LNCaP clone FGC (cell line): ENCODE measurements at places on chromosomes 4 and X.

GRCh38 chr4:16757080-16757521, 141.3 kb downstream of the LDB2 start:
- no peak for DNase-seq

GRCh38 chr4:163063891-163064290, 102.8 kb downstream of the NAF1 start:
- no peak for DNase-seq

GRCh38 chr4:39641451-39641850, 2.8 kb upstream of the SMIM14 start:
- DNase-seq, result no peak

DNA sequence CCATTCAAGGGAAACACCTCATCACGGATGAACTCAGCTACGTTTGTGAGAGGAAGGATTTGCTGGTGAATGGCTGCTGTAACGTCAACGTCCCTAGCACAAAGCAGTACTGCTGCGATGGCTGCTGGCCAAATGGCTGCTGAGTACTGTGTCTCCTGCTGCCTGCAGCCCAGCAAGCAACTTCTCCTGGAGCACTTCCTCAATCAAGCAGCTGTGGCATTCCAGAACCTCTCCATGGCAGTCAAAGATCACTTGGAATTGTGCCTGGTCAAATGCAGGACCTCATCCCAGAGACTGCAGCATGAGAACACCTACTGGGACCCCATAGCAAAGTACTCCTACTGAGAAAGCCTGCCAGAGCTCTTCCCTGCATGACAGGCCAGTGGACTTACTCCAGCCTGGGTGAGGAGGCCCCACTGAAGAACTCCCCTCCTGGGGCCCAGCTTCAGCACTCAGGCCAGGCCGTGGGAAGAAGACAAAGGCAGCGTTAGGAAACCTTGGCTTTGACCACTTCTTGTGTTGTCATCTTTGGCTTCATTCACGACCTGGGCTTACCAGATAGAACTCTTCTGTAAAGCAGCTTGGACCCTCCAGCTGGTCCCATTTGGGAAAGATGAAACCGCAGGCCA, 244.3 kb downstream of the RBMX2 start:
- no peak for DNase-seq

DNA sequence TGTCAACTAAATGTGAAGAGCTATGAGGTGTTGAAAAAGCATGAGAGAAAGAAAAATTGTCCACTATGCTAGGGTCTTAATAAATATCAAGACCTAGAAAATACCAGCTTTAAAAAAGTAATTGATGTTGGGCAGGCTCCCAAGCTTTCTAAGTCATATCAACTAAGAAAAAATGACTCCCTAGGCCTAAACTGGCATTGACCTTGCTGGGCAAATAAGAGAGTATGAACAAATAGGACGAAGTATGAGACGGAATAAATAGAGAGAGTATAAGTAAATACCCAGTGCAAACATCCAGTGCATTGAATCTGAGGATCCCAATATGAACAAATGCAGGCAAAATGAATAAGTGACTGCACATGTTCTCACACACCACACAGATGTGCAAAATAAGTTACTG, 3.2 kb downstream of the KDR start:
- peak; percentile 90 for DNase-seq

DNA sequence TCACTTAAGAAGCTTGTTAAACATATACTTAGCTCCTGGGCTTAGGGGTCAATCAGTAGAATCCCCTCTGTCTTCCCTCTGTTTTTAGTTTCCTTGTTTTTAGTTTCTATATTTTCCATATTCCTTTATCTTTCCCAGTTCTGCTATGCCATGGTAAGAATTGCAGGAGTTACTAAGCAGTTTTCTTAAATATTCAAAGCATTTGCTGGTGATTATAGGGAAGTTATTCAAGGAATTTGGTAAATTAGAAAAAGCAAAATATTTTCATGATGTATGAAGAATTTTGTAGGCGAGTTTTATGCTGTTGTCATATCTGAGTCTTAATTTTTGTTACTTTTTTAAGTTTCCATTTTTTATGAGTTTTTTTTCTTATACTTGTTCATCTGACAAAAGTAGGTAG, 91.6 kb upstream of the NUDT6 start:
- no peak for DNase-seq

GRCh38 chr4:154739111-154739510, 4.7 kb upstream of the LRAT start:
- no peak for DNase-seq

DNA sequence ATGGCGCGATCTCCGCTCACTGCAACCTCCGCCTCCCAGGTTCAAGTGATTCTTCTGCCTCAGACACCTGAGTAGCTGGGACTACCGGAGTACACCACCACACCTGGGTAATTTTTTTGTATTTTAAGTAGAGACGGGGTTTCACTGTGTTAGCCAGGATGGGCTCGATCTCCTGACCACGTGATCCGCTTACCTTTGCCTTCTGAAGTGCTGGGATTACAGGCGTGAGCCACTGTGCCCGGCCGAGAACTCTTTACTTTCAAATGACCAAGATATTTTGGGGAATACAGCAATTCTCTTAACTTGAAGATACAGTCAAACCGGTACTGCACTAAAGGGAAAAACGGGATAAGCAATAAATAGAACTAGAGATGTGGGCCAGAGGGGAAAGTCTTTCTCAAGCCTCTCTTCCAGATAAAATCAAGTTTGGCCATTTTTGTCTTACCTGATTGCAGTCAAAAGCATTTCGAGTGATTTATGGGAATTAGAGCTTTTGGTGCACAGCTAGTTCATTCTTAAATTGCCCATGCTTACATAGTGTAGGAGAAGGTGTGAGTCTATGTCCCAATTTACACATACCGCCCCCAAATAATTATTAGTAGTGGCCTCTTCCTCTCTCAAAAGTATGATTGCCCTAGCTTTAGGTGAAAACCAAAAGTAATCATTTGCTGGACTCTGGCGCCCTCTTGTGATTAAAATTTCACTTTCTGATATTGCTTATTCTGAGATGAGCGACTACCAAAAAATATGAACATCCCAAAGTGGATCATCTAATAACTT, 53.2 kb upstream of the ABCG2 start:
- DNase-seq, result no peak

DNA sequence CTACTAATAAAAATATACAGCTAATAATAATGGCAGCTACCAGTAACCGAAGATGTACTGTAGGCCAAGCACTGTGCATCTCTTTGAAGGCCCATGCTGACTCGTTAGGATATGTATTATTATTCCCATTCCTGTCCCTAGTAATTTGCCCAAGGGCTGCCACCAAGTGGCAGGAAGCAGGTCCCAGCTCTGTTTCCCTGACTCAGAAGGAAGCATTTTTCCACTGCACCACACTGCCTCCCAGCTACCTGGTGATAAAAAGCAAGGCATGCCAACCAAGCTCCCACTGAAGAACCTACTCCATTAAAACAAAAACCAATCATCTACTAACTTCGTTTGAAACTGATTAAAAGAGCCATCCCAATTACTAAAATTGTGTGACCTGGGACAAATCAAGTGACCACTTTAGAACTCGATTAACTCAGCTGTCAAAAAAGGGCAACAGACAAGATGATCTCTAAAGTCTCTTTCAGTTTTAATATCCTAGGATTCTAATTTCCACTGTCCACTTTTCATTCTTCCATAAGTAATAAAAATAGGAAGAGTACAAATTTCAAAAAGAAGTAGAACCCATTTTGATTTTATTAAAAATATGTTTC, 24.3 kb upstream of the PGM2 start:
- peak; percentile 65 for DNase-seq

- DNase-seq, result no peak
These were observed 20.1 kb upstream of the FGFR3 start for GRCh38 chr4:1772853-1773538.

DNA sequence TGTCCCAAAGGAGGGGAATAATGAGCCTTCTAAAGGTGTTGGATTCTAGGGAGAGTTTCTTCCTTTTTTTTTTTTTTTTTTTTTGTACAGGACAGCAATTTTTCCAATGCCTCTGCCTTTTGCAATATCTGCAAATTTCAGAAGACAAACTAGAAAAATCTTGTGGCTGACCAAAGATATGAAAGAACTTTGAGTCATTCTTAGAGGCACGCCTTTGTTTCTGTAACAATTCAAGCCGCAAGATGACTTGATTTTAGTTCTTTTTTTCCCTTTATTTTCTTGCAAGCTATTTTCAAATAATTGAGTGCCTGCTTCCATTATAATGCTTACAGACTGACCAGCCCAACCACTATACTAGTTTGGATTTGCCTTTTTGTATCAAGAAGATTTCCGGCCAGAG, 47.6 kb upstream of the UXT start:
- no peak for DNase-seq

DNA sequence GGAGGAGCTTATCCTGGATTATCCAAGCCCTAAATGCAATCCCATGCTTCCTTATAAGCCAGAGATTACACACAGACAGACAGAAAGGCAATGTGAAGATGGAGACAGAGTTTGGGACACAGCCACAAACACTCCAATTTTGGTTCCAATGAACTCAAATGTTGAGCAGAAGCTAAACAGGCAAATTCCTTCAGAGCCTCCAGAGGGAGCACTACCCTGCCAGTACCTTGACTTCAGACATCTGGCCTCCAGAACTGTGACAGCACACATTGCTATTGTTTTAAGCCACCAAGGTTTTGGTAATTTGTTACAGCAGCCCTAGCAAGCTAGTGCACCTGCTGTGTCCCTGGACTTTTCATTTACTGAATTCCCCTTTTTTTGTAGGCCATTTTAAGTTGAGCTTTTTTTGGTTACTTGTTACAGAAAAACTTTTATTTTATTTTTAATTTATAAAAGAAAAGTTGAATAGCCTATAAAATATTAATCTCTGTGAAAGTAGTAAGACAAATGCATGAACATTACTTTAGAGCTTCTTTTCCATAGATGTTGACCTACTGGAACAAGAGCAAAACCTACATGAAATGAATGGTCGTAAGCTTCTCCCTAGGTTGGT, 33.4 kb upstream of the SRD5A3 start:
- no peak for DNase-seq

GRCh38 chr4:186009976-186010375, 59.0 kb upstream of the TLR3 start:
- no peak for DNase-seq

GRCh38 chr4:167234316-167234881, at the start of gene SPOCK3:
TSS of gene SPOCK3 (minus strand) at chr4:167234494.
- DNase-seq, result no peak

- DNase-seq, result no peak
These were observed 70.2 kb downstream of the CLDN22 start for GRCh38 chr4:183249854-183250253.

DNA sequence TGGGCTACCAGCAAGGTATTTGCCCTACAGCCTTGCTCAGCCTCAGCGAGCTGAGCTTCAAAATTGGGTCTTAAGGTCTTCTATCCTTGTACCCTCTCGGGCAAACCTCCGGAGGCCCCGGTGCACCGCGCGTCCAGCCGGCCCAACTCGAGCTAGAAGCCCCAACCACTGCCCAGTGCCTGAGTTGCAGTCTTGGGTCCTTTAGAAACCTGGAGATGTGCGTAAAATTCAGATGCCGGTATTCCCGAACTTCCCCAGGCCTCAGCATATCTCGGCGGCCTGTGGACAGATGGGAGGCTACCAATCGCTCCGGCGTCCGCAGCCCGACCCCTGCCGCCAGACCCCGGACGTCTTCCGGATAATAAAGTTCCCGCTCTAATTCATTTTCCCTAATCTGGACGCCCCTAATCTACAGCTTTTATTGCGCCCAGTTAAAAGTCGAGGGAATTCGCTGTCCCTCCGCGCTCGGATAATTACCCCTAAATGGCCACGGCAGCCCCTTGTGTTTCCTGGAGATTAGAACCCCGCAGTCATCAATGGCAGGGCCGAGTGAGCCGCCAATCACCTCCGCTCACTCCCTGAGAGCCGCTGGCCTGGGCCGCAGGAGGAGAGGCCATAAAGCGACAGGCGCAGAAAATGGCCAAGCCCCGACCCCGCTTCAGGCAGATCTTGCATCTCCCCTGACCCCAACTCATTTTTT, 1.5 kb upstream of the MSX1 start:
- no peak for DNase-seq

- DNase-seq, result no peak
These were observed 322.6 kb upstream of the MAOA start for GRCh38 chrX:43333543-43333942.

GRCh38 chr4:96315815-96316214, 475.9 kb downstream of the PDHA2 start:
- DNase-seq, result no peak

GRCh38 chr4:74830928-74831327, 36.6 kb upstream of the BTC start:
- DNase-seq, result no peak

DNA sequence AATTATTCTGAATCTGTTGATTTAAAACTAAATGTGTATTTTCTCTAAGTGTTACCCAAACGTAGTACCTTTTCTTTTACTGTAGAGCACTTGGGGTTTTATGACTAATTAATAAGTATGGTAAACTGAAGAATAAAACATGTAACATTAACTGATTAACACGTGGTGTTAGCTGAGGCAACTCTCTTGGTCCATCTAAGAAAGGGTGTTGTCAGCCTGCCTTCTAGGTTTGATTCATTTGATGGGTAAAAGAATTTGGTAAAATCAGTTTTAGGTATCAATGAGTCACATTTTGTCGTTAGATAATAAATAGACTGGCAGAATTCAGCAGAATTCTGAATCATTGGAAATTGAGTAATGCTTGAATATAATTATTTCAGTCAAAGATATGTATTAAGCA, 99.7 kb downstream of the AFF1 start:
- no peak for DNase-seq

DNA sequence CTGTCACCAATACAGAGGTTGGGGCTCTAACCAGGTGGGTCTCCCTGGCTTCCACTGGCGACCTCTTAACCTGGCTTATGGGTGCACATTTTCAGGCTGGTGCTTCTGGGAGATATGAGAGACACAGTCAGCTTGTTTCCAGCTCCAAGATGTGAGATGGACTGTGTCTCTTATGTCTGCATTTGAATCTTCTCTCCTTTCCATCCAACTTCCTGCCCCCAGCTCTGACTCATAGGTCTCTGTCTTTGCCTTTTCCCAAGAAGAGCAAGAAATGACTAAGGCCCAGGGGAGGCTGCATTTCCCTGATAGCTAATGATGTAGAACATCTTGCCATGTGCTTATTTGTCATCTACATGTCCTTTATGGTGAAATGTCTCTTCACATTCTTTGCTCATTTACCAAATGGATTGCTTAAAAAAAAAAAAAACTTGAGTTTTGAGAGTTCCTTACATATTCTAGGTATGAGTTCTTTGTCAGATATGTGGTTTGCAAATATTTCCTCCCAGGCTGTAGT, 3.2 kb upstream of the UXT start:
- DNase-seq, result no peak

GRCh38 chr4:56892691-56893090, 15.0 kb upstream of the REST start:
- no peak for DNase-seq

- DNase-seq, result no peak
These were observed 41.0 kb upstream of the DMD start for GRCh38 chrX:33252306-33252825.

- DNase-seq, result no peak
These were observed 253.6 kb downstream of the CBLL2 start for GRCh38 chrX:22526339-22526738.

GRCh38 chr4:6031846-6032245, 13.6 kb upstream of the C4orf50 start:
- DNase-seq, result no peak

DNA sequence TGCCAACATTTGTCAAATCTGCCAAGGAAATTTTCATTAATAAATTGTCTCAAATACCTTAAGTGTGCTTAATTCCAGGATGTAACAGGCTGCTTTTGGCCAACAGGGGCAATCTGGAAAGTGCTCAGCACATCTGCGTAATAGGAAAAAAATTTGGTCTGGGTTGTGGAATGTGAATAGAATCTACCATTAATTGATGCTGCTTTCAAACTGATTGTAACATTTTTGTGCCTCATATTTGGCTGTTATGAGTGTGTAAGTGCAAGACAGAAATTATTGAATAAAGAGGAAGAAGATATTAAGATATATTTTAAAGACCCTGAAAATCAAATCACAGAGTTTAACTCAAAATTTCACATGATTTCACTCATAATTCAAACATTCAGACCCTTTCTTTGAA, 41.1 kb downstream of the REELD1 start:
- no peak for DNase-seq
